ENCODE measurements at places on chromosomes 3 and 15.

- no peak for DNase-seq
Measured at GRCh38 chr3:188282871-188283270, 128.9 kb downstream of the LPP start.

DNA sequence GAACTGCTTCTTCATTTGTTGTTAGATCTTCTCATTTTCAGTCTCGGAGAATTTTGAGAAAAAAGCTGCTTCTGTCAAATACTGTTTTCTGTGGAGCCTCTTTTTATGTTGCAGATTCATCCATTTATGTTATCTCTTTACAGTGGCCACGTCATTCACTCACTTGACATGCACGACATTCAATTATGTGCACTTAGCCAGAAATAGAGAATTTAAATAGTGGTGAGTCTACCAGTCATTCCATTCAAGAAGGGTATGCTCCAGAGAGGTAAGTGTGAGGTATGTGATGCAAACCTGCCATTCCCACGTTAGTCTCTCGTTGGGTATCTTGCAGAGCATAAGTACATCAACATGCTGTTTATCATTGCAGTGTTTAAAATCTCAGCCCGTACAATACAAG, 9.8 kb downstream of the ARPP19 start:
- DNase-seq: no peak

- peak; percentile 55 for DNase-seq
Measured at GRCh38 chr3:152444029-152444641, 175.4 kb downstream of the MBNL1 start.

GRCh38 chr3:113174304-113174703, 37.1 kb upstream of the BOC start:
- no peak for DNase-seq

DNA sequence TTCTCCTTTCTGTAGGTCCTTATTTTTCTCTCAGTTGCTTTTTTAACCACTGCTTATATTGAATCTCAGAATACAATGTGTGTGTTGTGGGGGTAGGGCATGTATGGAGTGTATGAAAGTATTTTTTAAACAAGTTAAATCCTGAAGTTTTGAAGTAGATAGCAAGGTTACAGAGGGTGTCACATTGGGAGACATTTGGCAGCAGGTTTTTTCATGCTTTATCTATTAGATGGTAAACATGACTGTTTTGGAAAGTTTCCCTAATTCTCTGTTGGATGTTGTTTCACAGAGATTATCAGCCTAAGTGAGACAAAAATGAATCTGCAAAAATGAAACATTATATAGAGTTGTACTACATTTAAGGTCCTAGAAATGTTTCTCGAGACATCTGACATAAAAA, 190.6 kb upstream of the ARPP21 start:
- DNase-seq: no peak

- peak; percentile 94 for DNase-seq
Measured at GRCh38 chr3:158768881-158769543, 32.8 kb upstream of the MFSD1 start.

DNA sequence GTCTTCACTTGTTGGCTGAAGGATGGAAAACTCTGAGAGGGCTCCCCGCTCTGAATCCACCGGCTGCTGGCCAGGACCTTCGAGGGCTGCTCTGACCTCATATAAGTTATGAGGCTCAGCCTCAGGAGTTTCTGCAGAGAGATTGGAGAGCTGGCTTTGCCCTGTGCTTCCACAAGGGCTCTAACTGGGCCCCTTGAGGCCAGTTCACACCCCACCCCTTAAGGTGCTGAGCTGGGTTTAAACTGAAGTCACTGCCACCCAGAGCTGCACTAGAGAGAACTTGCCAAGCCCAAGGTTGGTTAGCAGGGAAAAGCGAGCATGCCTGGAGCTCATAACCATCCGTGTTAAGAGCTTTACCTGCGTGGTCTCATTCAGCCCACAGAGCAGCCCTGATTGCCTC, 2.8 kb upstream of the CCDC33 start:
- no peak for DNase-seq

DNA sequence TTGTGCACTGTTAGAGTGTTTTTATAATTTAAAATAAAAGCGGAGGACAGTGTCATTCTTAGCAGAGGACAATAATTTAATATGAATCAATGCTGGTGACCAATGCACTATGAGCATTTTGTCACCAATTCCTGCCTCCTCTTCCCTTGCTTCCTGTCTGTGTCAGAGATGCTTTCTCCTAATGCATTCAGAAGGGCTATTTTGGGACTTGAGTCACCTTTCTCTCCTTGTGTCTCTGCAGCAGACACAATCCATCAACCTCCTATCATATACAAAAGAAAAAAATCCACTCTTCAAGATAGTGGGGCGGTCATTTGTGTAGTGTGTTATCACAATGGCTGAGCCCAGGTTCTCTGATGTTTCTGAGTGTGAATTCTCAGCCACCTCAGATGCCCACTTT, 191.9 kb upstream of the VEPH1 start:
- no peak for DNase-seq

DNA sequence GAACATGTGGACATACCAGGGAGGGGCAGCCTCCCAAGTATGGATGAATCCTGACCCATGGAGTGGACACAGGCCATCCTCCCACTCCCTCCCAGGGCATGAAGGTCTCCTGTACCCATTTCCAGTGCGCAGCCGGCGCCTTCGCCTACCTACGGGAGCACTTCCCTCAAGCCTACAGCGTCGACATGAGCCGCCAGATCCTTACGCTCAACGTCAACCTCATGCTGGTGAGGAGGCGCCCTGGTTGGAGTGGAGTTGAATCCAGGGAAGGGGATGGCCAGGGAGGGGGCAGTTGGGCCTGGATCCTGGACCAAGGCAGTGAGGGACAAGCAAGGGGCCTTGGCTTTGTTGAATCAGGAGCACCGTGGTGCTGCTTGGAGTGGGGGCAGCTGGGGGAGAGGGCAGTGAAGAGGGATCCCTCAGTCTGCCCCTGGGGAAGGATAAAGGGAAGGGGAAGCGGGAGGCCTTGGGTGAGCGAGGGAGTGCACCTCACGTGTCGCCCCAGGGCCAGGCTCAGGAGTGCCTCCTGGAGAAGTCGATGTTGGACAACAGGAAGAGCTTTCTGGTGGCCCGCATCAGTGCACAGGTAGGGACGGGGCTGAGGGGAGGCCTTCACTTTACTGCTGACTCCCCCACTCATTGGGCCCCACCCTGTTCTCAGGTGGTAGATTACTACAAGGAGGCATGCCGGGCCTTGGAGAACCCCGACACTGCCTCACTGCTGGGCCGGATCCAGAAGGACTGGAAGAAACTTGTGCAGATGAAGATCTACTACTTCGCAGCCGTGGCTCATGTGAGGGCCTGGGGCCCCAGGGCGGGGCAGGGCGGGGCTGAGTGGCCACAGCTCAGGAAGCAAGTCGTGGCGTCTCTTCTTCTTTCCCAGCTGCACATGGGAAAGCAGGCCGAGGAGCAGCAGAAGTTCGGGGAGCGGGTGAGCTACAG, 25.3 kb downstream of the PTPN23 start:
- DNase-seq: no peak

GRCh38 chr3:144165482-144165881, 193.9 kb downstream of the DIPK2A start:
- DNase-seq: no peak

- no peak for DNase-seq
Measured at GRCh38 chr15:75025107-75025506, 1.7 kb downstream of the PPCDC start.

DNA sequence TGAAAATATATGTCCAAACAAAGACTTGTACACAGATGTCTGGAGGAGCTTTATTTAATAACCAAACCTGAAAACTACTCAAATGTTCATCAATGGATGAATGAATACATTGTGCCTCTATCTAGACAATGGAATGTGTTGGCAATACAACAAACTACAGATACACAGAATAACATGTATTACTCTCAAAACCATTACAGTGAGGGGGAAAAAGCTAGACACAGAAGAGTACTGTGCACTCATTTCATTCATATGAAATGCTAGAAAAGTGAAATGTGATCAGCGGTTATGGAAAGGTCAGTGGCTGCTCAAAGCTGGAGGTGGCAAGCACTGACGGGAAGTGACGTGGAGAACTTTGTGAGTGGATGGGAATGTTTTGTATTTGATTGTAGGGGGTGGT, 13.2 kb downstream of the STOML1 start:
- DNase-seq: no peak

DNA sequence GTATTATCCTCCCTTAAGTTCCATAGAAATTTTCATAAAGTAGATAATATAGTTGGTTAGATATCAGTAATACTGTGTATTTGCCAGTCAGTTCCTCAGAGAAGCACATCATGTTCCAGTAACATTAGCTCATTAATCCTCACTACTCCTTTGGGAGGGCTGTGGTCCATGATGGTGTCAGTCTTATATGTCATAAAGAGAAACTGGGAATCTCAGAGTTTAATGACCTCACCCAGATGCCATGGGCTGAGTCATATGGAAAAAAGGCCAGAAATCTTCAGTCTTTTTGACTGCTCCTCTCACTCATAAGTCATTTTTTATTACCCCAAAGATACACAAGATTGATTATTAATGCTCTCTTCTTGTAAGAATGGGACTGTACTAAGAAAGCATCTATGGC, 188.6 kb downstream of the CHL1 start:
- DNase-seq: no peak

- DNase-seq: no peak
Measured at GRCh38 chr3:21463319-21463718, 287.7 kb downstream of the ZNF385D start.

GRCh38 chr3:183529717-183530116, 25.8 kb downstream of the KLHL6 start:
- no peak for DNase-seq

DNA sequence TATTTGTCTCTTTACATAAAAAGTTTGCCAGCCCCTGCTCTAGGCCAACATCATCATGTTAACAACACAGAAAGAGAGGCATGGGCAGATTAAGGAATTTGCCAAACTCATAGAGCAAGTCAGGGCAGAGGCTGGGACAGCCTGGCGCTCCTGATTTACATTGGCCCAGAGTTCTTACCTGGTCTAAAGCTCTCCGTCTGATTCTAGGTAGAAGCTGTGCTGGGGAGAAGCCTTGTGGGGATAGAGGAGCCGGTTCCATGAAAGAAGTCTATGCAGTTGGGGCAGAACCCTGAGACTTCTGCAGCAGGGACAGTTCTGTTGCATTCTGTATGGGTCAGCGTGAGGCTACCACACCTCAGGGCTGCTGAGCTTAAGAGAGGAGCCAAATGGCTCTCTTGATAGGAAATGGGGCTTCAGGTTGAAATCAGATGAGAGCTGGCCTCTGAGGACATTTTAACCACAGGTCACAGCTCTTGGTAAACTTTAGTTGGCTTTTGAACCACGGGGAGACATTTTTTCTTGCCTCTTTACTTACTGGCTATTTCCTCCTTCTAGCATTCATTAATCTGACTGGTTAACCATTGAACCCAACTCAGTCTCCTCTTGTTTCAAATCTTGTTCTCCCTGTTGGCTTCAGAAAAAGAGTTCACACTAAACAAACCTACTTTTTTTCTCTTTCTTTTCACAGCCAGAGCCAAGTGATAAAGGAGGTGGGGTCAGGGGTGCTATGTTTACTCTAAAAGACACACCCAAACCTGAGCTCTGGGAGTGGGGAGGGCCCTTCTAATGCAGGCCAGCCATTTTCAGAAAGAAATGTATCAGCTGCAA, 250.7 kb downstream of the OPA1 start:
- DNase-seq: no peak

DNA sequence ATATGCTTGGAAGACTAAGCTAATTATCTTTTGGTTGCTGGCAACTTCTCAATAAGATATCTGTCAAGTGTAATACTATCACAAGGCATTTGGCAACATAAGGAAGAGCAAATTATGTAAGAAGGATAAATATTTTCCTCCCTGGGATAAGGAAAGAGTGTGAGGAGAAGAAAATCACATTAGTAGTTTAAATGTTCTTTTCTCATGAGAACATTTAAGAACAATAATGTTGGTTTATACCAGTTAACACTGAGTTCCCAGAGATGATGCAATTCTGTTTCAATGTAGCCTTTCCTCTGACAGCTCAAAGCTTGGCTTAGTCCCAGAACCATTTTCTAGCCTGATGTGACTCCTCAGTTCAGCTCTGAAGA, 66.1 kb upstream of the NPHP3 start:
- peak; percentile 76 for DNase-seq

DNA sequence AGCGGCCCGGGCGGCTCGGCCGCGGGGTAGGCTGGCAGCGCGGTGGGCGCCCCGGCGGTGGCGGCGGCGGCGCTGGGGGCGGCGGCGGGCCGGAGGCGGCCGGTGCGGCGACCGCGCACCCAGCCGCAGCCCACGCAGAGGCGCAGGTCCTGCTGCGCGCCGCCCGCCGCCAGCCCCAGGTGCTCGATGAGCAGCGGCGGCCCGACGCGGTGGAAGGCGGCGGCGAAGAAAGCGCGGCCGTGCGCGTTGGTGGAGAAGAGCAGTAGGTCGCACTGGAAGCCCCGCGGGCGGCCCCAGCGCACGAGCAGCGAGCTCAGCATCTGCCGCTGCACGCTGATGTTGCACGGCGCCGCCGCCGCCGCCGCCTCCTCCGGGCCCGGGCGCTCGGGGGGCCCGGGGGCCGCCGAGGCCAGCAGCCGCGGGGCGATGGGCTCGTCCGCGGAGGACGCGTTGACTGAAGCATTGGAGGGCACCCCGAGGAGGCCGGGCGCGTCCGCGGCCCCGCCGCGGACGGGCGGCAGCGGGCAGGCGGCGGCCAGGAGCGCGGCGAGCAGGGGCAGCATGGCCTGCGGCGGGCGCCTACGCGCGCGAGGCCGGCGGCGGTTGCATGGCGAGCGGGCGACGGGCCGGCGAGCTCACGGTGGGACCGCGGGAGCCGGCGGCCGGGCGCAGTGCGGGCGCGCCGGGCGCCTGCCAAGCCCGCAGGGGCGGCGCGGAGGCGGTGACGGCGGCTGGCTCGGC, 452 bp downstream of the TMEM158 start:
- DNase-seq: no peak

DNA sequence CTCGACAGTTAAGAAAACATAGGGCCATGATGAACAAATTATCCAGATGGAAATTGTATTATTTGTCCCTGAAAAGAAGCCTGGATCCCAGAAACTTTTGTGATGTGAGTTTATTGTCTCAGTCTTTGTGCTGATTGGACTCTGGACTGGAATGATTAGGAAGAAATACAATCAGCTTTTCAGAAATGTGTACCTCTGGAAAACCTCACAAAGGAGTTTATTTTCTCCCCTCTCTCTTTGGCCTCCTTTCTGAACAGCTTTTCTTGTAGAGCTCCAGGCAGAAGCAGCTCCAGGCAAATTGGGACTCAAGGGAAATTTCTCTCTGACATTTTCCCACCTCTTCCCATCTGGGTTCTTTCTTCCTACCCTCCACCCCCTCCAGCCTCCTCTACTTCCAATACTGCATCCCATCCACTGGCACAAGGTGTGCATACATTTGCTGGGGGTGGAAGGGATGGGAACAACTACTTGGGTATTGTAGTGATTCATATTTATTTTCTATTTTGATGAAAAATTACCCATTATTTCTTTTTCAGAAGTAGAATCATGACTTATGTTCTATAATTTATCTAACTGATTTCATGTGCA, 119.7 kb downstream of the CD47 start:
- no peak for DNase-seq

DNA sequence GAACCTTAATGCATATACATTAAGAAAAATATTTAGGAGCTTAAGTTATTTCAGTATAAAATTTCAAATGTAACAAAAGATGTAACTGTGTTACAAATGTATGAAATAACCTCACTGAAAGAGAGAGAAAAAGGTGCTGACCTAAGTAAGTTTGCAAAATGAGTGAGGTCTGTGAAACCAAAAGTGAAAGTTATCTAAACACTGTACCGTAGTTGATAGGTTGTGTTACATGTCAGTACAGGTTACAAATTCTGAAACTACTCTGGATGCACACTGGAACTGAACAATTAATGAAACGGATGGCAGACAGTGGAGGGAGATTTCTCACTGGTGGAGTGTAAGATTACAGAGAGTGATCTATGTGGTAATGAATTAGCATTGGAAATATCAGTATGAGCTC, 420.7 kb downstream of the ZNF385D start:
- DNase-seq: no peak

GRCh38 chr3:197730200-197730599, 6.5 kb downstream of the RUBCN start:
- peak; percentile 78 for DNase-seq

All from astrocyte of the cerebellum (primary cell).